ENCODE measurements at places on chromosomes 7 and 10. TPM values are rescaled to one million over a fixed set of nuclear protein-coding genes. Genes with fewer than 3 reads are reported as not detected.

Gene RPEL1
- total RNA-seq: not detected

Gene CNTNAP2
- total RNA-seq: 1.0 TPM

Gene AKR1E2
- 0.29 TPM for total RNA-seq

DNA sequence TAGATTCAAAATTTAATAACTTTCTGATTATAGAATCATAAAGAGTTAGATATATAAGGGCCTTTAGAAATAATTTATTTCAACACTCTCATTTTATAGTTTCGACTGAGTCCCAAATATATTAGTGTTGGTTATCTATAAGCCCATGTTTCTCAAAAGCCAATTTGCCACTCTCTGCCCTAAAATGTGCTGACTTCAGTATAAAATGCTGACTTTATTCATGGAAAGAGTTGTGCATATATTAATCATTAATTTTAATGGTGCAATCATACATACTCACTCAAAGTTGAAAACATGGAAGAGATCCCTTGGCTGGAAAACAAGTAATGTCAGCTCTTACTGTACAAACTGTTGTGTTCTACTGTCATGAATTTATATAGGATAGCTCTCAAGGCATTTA lies 19.4 kb downstream of the ZWINT start:
- DNase-seq: no peak

GRCh38 chr10:69783515-69783914 lies 18.2 kb upstream of the COL13A1 start:
- DNase-seq: no peak

GRCh38 chr10:44466236-44466635 lies 81.3 kb upstream of the CXCL12 start:
- DNase-seq: no peak

DNA sequence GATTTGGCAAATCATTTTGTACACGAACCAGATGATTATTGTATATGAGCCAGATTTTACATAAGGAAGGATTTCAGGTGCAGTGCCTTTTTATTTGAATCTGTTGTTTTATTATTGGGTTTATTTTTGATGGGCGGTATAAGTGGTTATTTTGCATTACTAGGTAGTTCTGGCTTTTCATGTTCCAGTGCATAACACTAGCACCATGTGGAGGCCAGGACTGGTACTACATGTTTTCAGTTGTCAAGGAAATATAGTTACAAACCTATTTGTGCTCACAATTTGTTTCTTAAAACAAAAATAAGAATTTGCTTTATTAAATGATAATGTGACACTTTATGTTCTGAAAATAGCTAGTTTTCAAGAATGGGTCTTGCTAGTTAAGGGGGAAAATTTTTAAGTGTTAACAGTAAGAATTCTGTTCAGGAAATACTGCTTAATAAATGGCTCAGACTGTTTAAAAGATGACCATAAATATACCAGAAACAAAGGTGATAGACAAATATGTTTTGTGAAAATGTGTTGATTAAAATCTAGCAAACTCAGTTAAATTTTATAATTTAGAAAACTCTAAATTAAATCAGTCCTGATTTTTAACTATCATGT lies 7.1 kb upstream of the SEMA3E start:
- DNase-seq: peak; percentile 47

DNA sequence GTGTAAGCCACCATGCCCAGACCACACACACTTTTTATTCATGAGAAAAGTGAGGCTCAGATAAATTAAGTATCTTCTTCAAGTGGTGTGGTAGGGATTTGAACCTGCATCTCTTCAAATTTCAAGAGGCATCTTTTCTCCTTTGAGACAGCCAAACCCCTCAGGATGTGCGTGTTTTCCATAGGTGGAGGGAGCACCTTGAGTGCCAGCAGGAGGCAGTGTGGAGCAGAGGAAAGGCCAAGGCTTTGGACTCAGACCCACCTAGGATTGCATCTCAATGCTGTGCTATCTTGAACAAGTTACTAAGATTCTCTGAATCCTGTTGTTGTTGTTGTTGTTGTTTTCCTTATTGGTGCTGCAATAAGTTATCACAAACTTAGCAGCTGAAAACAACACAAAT lies 40.2 kb upstream of the MYL10 start:
- no peak for DNase-seq

- DNase-seq: no peak
Measured at GRCh38 chr7:106768324-106768751, 96.7 kb upstream of the PIK3CG start.

- DNase-seq: no peak
Measured at GRCh38 chr10:5746197-5746596, 61.6 kb downstream of the TASOR2 start.
